ENCODE measurements at places on chromosomes 12 and 14.

- no peak for DNase-seq
Observed at GRCh38 chr12:31866523-31866922, 92.7 kb upstream of the RESF1 start.

DNA sequence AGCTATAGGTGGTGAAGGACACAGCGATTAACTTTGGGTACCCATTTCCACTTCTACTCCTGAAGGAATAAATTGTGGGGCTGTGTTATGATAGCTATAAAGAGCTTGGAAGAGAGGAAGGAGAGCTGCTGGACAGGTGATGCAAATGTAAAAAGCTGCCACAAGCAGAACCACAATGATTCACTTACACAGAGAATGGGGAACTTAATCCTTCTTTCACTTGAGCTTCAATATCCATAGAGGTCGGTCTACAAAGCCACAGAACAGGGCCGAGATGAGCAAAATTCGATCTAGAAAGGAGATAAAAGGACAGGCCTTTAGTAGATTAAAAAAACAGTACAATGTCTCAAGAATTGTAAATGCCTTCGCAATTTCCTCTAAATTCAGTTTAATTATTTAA, 831.1 kb downstream of the LRFN5 start:
- no peak for DNase-seq

DNA sequence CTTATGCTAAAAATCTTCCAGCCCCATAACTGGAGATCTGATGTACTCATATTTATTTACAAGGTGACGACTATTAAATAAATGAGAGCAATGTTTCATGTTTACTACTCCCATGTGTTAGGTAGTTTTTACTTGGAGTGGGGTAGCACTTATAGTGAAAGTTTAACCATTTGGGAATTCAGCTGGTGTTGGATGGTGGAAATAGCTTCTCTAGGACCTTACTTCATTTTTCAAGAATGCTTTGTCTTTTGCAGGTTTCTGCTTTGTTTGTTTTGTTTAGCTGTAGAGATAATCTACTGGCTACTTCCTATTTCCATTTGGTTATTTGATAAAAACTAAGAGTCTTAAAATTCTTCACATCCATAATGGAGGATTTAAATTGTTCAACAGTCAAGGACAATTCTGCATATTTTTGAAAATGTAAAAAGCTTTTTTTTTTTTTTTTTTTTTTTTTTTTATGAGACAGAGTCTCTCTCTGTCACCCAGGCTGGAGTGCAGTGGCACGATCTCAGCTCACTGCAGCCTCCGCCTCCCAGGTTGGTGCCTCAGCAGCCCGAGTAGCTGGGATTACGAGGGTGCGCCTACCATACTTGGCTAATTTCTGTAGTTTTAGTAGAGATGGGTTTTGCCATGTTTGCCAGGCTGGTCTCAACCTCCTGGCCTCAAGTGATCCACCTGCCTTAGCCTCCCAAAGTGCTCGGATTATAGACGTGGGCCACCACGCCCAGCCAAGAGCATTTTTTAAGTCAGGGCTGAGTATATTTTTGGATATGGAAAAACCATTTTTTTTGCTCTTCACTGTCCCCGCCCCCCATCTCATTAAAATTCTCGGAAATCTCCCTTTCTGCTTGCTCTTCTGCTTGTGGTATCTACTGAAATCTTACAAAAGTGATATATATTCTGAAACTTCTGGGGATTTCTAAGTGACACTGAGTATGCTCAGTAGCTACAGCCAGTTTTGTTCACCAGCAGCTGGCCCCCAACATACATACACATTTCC, 1.4 kb upstream of the ABCD2 start:
- DNase-seq: no peak

DNA sequence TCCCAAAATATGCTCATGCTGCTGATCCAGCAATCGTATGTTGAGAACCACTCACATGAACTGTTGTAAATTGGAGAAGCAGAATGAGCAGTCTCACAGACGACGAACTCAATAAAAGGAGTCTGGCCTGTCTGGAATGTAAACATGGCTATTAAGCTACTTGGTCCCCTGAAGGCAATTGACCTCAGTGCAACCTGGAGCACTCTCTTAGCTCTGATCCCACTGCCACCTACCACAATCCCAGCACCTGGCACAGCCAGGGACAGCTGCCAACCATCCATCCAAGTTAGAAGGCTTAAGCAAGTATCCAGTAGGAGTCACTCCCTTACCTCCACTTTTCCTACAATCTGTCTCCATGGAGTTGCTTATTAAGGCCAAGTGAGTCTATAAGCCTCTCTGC, 406.9 kb upstream of the CLEC14A start:
- DNase-seq: no peak

- no peak for DNase-seq
Observed at GRCh38 chr12:132490422-132491137, 629 bp downstream of the FBRSL1 start.

DNA sequence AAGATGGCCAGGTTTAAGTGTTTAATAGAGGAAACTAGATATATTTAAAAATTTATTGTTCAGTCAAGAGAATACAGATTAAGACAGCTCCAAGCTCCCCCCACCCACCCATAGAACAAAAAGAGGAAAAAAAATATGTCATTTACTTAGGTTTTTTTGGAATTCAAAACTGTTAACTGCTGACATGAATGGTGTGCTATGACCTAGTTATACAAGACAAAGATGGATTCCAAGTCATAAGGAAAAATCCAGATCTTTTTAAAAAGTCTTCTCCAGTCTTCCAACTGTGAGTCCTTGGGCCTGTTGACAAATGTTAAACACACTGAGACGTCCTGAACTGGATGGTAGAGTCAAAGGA, 1.3 kb upstream of the SETD1B start:
- DNase-seq: no peak

DNA sequence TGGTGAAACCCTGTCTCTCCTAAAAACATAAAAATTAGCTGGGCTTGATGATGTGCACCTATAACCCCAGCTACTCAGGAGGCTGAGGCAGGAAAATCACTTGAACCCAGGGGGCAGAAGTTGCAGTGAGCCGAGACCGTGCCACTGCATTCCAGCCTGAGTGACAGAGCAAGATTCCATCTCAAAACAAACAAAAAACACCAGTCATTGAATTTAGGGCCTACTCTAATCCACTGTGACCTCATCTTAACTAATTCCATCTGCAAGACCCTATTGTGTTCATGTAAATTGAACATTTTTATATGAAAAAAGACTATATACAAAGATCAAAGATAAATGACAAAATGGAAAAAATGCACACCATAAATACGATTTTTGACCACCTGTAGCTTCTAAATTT, 17.8 kb downstream of the KCNMB4 start:
- no peak for DNase-seq

DNA sequence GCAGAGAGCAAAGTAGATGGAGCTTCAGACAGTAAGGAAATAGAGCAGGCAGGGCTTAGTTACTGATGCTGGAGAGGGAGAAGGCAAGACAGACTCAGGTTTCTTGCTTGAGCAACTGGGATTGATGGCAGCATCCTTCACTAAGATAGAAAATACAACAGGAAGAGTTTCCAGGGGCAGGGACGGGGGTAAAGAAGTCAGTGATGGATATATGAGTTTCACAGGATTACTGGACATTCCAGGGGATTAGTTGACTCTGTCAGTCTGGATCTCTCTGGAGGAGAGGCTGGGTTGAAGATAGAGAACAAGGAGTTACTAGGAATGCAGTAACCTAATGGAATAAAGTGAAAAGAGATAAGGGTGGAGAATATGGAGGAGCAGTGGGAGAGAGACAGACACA, 74.5 kb upstream of the ATF1 start:
- DNase-seq: no peak

All from GM12892 (cell line).